ENCODE measurements at places on chromosomes 16 and 17.

- no peak for DNase-seq
These were observed 189.8 kb downstream of the USP22 start for GRCh38 chr17:20852990-20853370.

GRCh38 chr17:36506831-36507230 lies 20.4 kb downstream of the ZNHIT3 start:
- no peak for DNase-seq

GRCh38 chr17:80212962-80213642 lies 7.0 kb downstream of the SGSH start:
- DNase-seq, result no peak

DNA sequence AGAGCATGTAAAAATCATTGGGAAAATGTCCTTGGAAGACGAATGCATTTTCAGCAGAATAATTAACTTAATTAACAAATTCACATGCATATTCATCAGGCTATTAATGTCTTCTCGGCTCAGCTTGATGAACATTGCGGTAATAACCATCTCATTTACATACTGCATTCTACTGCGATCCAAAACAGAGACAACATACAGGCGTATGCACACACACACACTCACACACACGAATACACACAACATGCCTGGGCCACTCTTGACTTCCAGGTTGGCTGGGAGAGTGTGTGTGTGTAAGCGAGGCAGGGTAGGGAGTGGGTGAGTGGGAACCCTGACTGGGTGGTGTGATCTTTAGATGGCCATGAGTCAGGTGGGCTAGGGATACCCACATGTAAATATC lies 44.7 kb downstream of the NEUROD2 start:
- DNase-seq, result no peak

DNA sequence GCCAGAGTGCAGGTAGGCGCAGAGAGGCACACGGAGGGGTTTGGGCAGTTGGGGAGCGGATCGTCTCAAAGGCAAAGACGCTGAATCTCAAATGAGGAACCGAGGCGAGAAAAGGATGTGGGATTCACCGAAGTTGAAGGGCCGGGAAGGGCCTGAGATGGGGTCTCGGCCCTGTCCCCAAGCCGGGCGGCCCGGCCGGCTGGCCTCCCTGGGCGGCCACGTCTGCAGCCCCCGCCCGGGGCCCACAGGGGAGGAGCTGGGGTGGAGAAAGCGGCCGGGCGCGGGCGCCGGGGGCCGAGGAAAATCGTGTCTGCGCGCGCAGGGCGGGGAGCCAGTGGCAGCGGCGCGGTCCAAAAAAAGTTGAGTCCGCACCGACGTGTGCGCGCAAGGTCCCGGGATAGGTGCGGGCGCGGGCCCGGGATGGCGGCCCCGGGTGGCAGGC lies 458 bp downstream of the SLC12A4 start:
- peak; percentile 6 for DNase-seq
